Stimulated activated CD8-positive, alpha-beta memory T cell treated with anti-CD3 and anti-CD28 coated beads, Interleukin-15, amount 100 ng/mL, for 48 hours (primary cell): ENCODE measurements at places on chromosomes 3 and 15.

DNA sequence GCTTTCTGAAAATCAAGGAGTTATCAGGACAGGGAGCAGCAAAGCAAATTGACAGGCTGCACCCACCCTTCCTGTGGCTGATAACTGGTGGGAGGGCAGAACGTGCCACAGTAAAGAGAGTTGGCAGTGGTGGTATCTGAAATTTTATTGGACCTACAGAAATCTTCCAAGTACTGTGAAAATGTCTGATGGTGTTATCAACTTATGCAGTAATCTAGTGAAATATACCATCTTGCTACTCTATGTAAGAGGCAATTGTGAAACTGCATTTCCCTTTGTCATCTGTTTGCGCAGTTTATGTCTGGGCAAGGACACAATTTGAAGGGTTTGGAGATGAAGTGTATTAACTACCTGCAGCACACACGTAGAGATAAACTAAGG, 1.5 kb downstream of the PLCL2 start:
- no peak for DNase-seq

- no peak for DNase-seq
These were observed 92.5 kb downstream of the LARS2 start for GRCh38 chr3:45480871-45481270.

- DNase-seq, result no peak
These were observed 49.1 kb downstream of the AMOTL2 start for GRCh38 chr3:134325061-134325705.

DNA sequence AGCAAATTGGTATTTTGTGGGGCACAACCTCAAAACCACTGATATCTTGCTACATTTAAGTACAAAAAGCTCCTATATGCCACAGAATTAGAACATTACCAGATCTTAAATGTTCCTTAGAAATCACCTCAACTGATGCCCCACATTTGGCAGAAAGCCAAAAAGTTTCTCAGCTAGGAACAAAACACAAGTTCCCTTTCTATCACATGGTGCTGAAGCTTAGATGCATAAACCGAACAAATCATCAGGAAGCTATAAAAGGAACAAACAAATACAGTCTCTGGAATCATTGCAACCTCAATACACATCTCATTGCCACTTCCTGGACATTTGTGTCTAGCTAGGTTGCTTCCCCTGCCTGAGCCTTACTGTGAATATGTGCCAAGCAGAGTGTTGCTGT, 492.6 kb downstream of the LPP start:
- no peak for DNase-seq

DNA sequence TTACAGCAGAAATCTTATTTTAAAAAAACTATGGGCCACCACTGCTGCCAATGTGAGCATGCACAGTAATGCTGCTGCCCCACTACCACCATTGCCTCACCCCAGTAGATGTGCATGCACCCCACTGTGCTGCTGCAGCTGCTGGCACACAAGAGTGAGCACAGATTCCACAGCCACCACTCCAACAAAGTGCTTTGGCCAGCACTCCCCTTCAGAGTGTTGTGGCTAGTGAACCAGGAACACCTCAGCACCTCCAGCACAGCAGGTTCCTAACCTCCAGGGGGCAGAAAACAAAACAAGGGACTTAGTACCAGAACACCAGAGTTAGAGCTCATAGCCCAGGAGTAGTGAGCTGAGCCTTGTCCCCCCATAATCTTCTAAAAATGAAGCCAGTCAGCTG, 629.6 kb downstream of the PYDC2 start:
- DNase-seq, result no peak

- no peak for DNase-seq
These were observed 49.0 kb upstream of the TP63 start for GRCh38 chr3:189582179-189582578.

- no peak for DNase-seq
These were observed 83.1 kb downstream of the CGGBP1 start for GRCh38 chr3:87975716-87976115.

DNA sequence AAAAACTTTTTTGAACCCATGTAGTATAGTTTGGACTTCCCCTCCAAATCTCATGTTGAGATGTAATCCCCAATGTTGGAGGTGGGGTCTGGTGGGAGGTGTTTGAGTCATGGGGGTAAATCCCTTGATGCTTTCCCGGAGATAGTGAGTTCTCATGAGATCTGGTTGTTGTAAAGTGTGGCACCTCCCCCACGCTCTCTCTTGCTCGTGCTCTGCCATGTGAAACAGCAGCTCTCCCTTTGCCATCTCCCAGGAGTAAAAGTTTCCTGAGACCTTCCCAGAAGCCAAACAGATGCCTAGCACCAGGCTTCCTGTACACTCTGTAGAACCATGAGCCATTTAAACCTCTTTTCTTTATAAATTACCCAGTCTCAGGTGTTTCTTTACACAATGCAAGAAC, 16.0 kb upstream of the RNU6-1 start:
- no peak for DNase-seq

DNA sequence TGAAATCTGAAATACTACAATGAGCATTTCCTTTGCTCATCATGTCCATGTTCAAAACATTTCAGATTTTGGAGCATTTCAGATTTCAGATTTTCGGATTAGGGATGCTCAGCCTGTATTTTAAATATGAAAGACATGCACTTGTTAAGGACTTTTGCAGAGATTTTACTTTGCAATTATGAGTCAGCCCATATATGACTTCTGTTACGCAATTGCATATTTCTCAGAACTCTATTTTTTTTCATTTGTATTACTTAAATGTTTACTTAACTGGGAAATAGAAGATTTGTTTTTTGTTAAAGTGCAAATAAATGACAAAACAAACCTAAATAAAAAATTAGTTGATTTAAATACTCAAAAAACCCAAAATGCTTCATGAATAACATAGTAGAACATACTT, 376.2 kb downstream of the ZBTB20 start:
- no peak for DNase-seq

DNA sequence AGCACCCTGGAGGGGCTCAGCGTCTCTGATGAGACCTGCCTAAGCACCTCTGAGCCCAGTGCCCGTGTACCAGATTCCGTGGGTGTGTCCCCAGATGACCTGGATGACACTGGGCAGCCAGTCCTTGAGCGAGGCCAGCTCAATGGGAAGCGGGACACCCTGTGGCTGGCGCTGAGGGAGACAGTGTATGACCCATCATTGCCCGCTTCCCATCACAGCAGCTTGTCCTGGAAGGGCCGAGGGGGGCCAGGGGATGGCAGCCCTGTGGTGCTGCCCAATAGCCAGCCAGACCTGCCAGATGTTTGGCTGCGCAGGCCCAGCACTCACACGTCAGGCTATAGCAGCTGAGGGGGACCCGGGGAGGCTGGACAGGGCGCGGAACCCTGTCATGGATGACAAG, 12.0 kb downstream of the DISP2 start:
- no peak for DNase-seq

- no peak for DNase-seq
These were observed 79.7 kb upstream of the SNRK start for GRCh38 chr3:43206632-43207031.

DNA sequence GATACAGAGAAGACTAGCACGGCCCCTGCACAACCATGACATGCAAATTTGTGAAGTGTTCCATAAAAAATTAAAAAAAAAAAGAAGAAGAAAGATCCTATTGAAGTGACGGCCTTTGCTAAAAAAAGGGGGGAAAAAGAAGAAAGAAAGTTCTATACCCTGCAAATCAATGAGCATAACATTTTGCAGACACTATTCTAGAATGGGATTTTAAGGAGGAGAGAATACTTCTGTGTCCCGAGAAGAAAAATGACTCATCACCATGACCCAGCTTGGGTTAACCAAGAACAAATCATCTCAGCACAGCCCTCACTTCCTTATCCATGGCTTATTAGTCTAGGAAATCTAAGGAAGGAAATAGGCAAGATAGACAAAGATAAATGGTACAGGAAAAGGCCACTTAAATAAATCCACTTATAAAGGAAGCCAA, 7.4 kb upstream of the SH3BP5 start:
- DNase-seq, result no peak

- no peak for DNase-seq
These were observed 18.1 kb downstream of the MAPKAPK3 start for GRCh38 chr3:50635066-50635465.

GRCh38 chr3:170346481-170347392, 10.8 kb upstream of the SKIL start:
- no peak for DNase-seq

GRCh38 chr15:91879158-91879557, 25.6 kb downstream of the SLCO3A1 start:
- DNase-seq, result no peak

- no peak for DNase-seq
These were observed 7.1 kb downstream of the GUCA1C start for GRCh38 chr3:108946292-108947285.

GRCh38 chr15:79615754-79616153, 183.6 kb downstream of the MINAR1 start:
- no peak for DNase-seq

DNA sequence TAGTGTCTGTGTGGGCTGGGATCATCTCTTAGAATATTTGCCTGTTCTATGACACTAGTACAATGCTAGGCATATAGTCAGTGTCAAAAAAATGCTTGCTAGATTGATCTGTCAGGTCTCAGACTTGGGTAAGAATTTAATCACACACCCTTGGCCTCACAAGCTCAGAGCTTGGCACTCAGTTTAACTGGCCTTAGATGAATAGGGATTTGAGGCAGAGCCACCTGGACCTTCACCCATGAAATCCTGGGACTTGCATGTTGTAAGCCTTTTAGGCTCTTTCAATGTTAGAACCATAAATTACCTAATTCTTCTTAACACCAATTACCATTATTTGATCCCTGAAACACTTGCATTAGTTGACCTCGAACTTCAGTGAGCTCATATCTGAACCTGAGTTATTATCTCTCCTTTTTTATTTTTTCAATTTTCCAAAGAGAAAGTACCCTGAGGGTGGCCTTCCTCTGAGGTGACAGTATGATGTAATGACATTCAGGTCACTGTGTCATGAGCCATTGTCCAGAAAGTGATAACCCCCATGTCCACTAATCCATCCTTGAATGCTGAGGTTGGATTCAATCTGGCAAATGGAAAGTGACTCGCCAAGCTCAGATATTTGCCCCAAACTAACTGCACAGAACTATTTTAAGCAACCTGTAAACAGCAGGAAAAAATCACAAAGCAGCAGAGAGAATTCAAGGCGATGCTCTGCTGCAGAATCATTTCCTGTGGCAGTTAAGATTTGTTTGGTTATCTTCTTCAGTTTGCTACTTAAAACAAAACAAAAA, 615.2 kb upstream of the NR2F2 start:
- DNase-seq, result no peak

DNA sequence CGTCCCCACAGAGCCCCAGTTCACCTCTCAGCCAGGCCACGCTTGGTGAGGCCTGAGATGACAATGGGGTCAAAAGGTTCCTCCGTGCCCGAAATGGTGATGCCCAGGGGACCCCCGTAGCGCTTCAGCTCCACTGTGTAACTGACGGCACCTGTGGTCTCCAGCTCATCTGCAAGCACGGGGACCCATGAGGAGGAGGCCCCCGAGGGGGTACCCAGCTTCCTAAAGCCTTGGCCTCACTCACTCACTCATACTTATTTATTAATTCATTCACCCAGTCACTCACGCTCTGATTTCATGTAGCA, 30.4 kb downstream of the GRIP2 start:
- no peak for DNase-seq

DNA sequence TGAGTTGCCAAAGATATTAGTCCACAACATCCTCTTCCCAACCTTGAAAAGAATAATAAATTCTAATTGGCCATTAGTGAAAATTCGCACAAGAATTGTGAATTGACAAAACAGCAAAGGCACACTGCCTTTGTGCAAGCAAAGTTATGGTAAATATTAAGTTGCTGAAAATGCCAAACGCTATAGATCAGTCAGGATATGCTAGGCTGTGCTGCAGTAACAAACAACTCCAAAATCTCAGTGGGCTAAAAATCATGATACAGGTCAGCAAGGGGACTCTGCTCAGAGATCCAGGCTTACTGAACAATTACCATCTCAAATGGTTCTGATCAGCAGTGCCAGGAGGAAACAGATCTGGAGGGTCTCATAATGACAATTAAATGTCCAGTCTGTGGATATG, 238.0 kb upstream of the IGF1R start:
- DNase-seq, result no peak

DNA sequence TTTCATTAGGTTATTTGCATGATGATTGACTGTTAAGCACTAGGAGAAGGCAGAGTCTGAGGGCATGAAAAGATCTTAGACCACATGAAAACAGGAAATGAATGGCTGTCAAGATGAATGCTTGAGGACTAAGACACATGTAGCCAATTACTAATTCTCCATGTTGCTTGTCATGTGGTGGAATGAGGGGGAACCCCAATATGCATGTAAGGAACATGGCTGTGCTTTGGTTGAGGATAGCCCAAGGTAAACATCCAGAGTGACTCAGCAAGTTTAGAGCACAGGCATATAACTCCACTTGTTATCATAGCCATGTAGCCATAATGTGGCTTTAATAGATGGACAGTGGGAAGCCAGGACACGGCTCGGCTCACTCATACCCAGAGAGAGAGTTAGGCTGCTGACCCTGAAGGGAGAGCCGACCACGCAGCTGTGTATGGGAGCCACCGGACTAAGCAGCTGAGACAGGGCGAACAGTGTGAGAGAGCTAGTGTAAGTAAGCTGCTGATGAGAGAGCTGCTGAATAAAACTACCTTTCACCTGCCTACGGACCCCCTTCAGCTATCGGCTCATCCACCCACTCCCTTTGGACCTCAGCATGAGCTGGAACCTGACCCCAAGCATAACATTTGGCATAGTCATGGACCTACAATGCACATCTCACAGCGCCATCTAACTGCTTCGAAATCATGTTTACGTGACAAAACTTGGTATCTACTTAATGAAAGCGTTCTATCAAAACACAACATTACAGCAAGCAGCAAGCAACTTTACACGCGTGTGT, 37.6 kb downstream of the ANO10 start:
- DNase-seq, result no peak

DNA sequence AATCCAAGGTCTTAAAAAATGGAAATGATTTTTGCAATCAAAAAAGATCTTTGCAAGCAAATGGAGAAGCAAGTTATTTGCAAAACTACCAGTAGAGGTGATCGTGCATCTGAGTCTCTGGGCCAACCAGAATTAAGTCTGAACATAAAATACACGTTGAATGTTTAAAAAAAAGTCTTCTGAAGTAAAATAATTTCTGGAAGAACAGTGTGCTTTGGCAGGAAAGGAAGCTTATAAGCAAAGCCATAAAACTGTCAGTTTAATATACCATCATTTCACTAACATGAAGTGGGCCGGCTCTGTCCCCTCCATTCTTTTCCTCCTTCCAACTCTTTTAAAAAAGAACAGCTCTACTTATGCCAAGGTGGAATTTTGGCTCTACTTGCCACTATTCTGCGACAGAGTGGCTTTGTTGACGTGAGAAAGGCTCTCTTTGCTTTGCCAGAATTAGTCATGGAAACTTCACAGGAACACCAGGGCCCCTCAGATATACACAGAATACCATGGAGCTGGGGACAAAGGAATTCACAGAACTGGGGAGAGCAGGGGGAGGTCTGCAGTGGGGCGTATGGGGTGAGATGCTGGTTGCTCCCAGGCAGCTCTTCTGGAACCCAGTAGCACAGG, 29.8 kb downstream of the FSTL1 start:
- DNase-seq, result no peak
